Left kidney (tissue), 8 donors: ENCODE measurements at places on chromosomes 1 and 21. TPM values are rescaled to one million over a fixed set of nuclear protein-coding genes. Genes with fewer than 3 reads are reported as not detected.

LENEP gene
- polyA plus RNA-seq: 0.93 TPM

PYHIN1 gene
- polyA plus RNA-seq: 0.15 TPM

ATP5PB gene
- polyA plus RNA-seq: 379 TPM

EDARADD gene
- 8.2 TPM for polyA plus RNA-seq

CSMD2 gene
- 1.2 TPM for polyA plus RNA-seq

BCAR3 gene
- polyA plus RNA-seq: 26.6 TPM

CAMK2N1 gene
- polyA plus RNA-seq: 69.6 TPM

HCRTR1 gene
- polyA plus RNA-seq: 0.13 TPM

FCRL6 gene
- polyA plus RNA-seq: 0.27 TPM

KHDC4 gene
- polyA plus RNA-seq: 82.4 TPM

CD101 gene
- 3.6 TPM for polyA plus RNA-seq

IGSF9 gene
- polyA plus RNA-seq: 15.6 TPM

OR6K6 gene
- polyA plus RNA-seq: not detected

NOS1AP gene
- polyA plus RNA-seq: 10.7 TPM

LHX8 gene
- not detected for polyA plus RNA-seq

RNF186 gene
- 0.25 TPM for polyA plus RNA-seq

NR1I3 gene
- polyA plus RNA-seq: 3.6 TPM

SYT6 gene
- 2.3 TPM for polyA plus RNA-seq

ADAMTS1 gene
- polyA plus RNA-seq: 107 TPM

PPIAL4G gene
- polyA plus RNA-seq: 0.13 TPM

SGIP1 gene
- 18.4 TPM for polyA plus RNA-seq

APOBEC4 gene
- polyA plus RNA-seq: 0.10 TPM

TMEM200B gene
- polyA plus RNA-seq: 13.4 TPM

CA6 gene
- 0.12 TPM for polyA plus RNA-seq

HRNR gene
- 1.0 TPM for polyA plus RNA-seq

HES3 gene
- polyA plus RNA-seq: not detected

POU2F1 gene
- polyA plus RNA-seq: 20.7 TPM

S100A14 gene
- polyA plus RNA-seq: 16.8 TPM

CHRM3 gene
- polyA plus RNA-seq: 8.2 TPM

CHTOP gene
- 149 TPM for polyA plus RNA-seq

UTS2 gene
- polyA plus RNA-seq: not detected

TMEM81 gene
- polyA plus RNA-seq: 5.1 TPM

PGBD2 gene
- polyA plus RNA-seq: 14.2 TPM

FCMR gene
- polyA plus RNA-seq: 1.8 TPM

USP21 gene
- polyA plus RNA-seq: 58.3 TPM

CNR2 gene
- polyA plus RNA-seq: 0.08 TPM

JMJD4 gene
- polyA plus RNA-seq: 16.6 TPM

F13B gene
- polyA plus RNA-seq: 0.13 TPM

OPRD1 gene
- polyA plus RNA-seq: 0.52 TPM

MMEL1 gene
- polyA plus RNA-seq: 1.6 TPM

ALPL gene
- 40.2 TPM for polyA plus RNA-seq

DIRAS3 gene
- polyA plus RNA-seq: 3.1 TPM

ZNF670 gene
- 9.1 TPM for polyA plus RNA-seq

FCRLB gene
- 4.4 TPM for polyA plus RNA-seq

CLCA2 gene
- polyA plus RNA-seq: 0.05 TPM

TRIM62 gene
- polyA plus RNA-seq: 7.5 TPM

USP25 gene
- polyA plus RNA-seq: 58.9 TPM

TMIGD3 gene
- polyA plus RNA-seq: 0.96 TPM

RNU1-3 gene
- polyA plus RNA-seq: 1.9 TPM

CCDC24 gene
- polyA plus RNA-seq: 19.5 TPM

TNFAIP8L2 gene
- polyA plus RNA-seq: 1.6 TPM

PHLDA3 gene
- 9.6 TPM for polyA plus RNA-seq

GPX7 gene
- 69.1 TPM for polyA plus RNA-seq

NUP210L gene
- 0.17 TPM for polyA plus RNA-seq

EFNA3 gene
- 6.1 TPM for polyA plus RNA-seq

ATP6V1G3 gene
- polyA plus RNA-seq: 3.2 TPM

SELENBP1 gene
- polyA plus RNA-seq: 50.4 TPM

VWA5B1 gene
- polyA plus RNA-seq: 2.5 TPM

DISP1 gene
- polyA plus RNA-seq: 17.2 TPM
